Suppressor macrophage treated with lipopolysaccharide for 1 hour (primary cell): ENCODE measurements at places on chromosomes 11 and 22.

DNA sequence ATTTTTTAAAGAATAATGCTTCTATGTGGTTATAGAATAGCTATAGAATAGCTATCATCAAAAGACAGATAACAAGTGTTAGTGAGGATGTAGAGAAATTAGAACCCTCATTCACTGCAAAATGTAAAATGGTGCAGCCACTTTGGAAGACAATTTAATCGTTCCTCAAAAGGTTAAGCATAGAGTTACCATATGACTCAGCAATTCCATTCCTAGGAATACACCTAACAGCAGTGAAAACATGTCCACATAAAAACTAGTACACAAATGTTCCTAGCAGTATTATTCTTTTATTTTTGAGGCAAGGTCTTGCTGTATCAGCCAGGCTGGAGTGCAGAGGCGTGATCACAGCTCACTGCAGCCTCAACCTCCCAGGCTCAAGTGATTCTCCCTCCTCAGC is 34.0 kb downstream of the RTL6 start:
- no peak for DNase-seq

DNA sequence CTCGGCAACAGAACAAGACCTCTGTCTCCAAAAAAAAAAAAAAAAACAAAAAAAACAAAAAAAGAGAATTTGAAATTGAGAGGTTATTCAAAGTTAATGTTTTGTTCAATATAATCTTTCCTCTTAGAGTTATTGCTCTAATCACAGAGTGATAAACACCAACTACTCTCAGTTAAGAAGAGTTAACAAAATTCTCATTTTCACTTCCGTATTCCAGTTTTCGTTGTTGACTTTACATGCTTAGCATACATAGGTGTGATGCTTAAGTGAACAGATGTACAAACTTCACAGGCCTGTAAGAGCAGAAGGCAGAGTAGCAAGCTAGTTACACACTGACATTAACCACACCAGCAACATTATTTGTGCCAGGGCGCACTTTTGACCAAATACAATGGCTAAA is 12.3 kb downstream of the EIF4ENIF1 start:
- no peak for DNase-seq

DNA sequence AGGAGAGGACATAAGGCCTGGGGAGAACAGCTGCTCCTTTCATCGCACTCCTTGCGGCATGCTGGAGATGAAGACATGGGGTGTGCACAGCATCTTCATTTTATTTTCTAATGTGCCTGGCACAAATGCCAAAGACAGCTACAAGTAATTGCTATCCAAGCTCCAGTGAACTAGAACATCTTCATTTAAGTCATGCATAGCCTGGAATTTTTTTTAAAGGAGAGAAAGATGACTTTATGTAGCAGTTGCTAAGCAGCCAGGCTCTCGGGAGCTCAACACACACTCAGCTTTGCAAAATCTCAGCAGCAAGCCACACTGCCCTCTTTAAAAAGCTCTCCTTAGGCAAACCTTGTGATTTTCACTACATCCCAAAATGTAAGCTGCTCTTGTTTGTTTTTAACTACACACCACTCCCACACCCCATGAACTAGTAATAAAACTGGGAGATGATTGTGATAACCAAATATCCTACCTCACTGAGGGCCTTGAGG is 164.5 kb upstream of the POU2AF2 start:
- no peak for DNase-seq

DNA sequence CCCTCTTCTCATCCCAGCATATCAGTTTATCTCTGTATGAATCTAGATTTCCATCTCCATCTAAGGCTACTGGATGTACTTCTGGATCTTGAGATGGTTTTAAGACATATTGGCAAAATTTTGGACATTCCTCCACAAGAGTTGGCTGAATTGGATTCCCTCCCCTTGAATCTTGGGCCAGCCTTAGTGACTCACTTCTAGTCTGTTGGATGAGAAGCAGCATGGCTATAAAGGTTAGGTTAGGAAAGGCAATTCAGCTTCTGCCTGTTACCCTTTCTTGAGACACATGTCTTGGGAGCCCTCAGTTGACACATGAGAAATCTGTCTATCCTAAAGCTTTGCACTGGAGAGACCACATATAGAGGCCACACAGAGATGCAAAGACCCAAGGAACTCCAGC is 73.0 kb upstream of the PGR start:
- no peak for DNase-seq

- DNase-seq = no peak
Measured at GRCh38 chr11:116384407-116384806, 388.4 kb downstream of the BUD13 start.

DNA sequence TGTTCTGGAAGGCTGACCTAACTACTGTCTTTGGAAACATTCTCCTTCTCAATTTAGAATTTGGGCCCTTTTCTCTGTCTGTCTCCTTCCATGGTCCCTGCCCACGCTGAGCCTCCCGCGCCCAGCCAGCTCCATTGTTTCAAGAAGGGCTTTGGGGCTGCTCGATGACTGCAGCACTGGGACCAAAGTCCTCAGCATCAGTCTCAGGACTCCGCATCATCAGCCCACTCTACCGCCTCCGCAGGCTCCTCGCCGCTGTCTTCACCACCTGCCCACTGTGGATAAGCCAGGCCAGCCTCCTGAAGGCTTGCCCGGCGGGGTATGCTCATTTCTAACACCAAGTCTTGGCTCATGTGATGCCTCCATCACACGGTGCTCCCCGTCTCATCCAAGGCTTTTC is 81.3 kb downstream of the ZBTB16 start:
- DNase-seq = no peak

DNA sequence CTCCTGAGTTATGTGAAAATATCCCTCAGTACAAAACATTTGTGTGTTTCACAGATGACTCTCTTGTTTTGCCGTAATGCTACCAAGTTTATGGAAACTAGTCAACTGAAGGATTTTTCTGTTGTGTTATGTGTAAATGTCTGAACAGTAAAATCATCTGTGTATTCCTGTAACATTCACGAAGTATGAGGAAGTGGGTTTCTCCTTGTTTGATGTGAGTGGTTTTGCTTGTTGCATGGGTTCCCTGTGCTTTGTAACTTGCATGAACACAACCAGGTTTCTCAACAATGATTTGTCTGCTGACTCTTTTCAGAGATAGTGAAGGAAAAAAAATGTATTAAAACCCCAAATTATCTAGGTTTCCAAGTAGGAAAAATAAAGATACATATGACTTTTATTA is 138.1 kb downstream of the PGR start:
- no peak for DNase-seq

GRCh38 chr11:115652496-115652895 is 148.3 kb upstream of the CADM1 start:
- DNase-seq = peak; percentile 43

- no peak for DNase-seq
Measured at GRCh38 chr11:72234514-72234830, 9.5 kb downstream of the PHOX2A start.

GRCh38 chr11:1100417-1101245 is 26.0 kb downstream of the MUC2 start:
- no peak for DNase-seq

DNA sequence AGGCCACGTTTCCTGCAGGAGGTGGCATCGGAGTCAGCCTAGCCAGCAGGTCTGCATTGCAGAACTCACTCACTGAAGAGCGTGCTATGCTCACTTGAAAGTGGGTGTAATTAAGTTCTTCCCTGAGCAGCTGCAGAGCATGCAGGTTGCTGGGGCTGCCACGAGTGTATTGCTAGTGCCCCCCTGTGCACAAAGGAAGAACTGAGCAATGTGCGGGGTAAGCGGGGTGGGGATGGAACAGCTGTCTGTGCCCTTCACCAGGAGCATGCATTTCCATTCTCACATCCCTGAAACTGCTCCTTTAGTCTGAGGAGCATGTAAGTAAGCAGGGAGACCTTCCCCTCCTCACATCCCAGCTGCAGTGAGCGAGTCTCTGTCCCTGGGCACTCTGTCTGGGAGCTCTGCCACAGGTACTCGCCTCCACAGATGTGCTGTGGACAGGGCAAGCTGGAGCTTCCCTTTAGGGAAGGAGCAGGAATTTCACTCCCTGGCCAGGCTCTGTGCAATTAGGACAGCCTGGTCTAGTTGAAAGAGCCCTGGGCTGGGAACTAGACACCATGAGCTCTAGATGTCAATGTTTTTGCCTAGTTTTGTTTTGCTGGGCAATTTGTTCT is 1031.8 kb downstream of the NTM start:
- no peak for DNase-seq

DNA sequence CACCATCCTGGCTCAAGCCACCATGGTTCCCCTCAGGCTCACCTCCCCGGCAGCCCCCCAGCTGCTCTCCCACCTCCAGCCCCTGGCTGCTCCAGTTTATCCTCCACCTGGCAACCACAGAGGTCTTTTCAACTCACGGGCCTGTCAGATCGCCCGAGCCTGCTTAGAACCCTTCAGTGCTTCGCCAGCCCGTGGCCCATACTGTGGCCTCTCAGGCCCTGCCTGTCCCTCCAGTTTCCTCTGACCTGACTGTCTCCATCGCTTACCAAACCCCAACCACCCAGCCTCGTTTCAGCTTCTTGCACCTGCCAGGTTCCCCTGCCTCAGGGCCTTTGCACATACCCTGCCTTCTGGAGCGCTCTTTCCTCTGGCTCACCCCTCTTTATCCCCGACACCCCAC is 6.9 kb downstream of the KCNC1 start:
- DNase-seq = no peak

- DNase-seq = no peak
Measured at GRCh38 chr22:25510876-25511275, 53.6 kb upstream of the GRK3 start.
